Stimulated activated CD4-positive, alpha-beta T cell treated with anti-CD3 and anti-CD28 coated beads, TNF-alpha, amount 100 ng/mL, for 4 hours (primary cell): ENCODE measurements at places on chromosomes 13 and 19.

GRCh38 chr13:76944456-76944855, 3.9 kb upstream of the ACOD1 start:
- no peak for DNase-seq

- no peak for DNase-seq
Measured at GRCh38 chr19:41991025-41991424, 3.0 kb downstream of the ATP1A3 start.

GRCh38 chr19:29678484-29679106, 13.3 kb downstream of the PLEKHF1 start:
- no peak for DNase-seq

DNA sequence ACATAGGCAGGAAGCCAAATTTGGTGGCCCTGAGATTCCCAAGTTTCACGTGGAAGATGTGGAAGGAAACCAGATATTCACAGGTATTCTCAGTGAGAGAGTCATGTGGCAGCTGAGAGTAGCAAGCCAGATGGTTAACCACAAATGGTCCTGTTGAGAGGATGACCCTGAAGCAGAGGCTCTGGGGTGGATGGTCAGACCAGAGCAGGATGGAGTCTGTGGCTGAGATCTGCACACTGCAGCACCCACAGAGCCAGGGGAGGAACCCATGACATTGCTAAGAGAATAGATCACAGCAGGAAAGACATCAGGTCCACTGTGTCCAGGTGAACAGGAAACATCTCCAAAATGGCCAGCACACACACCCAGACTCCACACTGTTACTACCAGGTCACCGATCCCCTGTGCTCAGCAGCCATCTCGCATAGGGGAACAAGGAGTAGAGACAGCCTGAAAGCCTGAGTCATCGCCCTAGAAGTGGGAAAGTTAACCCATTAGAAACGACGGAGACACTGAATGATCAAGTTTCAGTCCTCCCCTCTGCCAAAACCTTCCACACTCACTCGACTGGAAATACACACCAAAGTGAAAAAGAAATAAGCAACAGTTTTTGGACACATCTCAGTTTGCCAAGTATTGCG, 160.0 kb downstream of the RBM26 start:
- DNase-seq, result no peak

- DNase-seq, result no peak
Measured at GRCh38 chr13:31433207-31433606, 233.4 kb downstream of the B3GLCT start.

DNA sequence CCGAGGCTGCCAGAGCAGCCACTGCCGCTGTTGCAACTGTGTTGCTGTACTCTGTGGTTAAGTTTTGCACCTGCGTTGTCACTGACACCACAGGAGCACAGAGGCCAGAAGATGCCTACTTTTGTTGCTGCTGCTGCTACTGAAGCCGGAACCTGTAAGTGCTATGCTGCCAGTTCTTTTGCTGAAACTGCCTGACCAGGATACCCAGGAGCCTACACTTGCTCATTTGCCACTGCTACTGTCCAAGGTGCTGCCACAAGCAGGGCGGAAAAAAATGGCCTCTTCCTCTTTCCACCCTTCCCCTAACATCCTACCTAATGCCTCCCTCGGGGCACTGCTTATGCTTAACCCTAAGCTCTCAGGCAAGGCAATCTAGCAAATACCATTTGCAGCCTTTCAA, 29.0 kb upstream of the NBEA start:
- no peak for DNase-seq

DNA sequence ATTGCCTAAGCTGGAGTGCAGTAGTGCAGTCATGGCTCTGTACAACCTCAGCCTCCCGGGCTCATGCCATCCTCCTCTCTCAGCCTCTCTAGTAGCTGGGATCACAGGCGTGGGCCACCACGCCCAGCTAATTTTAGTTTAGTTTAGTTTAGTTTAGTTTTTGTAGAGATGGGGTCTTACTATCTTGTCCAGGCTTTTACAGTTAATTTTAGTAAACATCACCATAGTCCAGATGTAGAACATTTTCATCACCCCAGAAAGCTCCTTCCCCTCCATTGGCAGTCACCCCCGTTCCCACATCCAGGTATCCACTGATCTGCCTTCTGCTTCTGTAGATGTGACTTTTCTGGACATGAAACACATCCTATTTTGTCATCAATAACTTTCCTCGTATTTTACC, 41.1 kb downstream of the DNM2 start:
- DNase-seq, result no peak

- DNase-seq, result no peak
Measured at GRCh38 chr13:111667757-111668156, 347.3 kb downstream of the TEX29 start.

- DNase-seq, result no peak
Measured at GRCh38 chr13:28449826-28450773, 44.8 kb downstream of the FLT1 start.
